ENCODE measurements at places on chromosomes 12 and 14. TPM values are rescaled to one million over a fixed set of nuclear protein-coding genes. Genes with fewer than 3 reads are reported as not detected.
A peak's percentile ranks its signal among the peaks of the same experiment; 100 is the strongest.

- no peak for DNase-seq
Observed at GRCh38 chr12:131574395-131574771, 136.5 kb upstream of the SFSWAP start.

- DNase-seq, result no peak
Observed at GRCh38 chr12:54413284-54414190, 5.5 kb downstream of the ITGA5 start.

- no peak for DNase-seq
Observed at GRCh38 chr14:44620121-44621019, 113.3 kb upstream of the FSCB start.

DNA sequence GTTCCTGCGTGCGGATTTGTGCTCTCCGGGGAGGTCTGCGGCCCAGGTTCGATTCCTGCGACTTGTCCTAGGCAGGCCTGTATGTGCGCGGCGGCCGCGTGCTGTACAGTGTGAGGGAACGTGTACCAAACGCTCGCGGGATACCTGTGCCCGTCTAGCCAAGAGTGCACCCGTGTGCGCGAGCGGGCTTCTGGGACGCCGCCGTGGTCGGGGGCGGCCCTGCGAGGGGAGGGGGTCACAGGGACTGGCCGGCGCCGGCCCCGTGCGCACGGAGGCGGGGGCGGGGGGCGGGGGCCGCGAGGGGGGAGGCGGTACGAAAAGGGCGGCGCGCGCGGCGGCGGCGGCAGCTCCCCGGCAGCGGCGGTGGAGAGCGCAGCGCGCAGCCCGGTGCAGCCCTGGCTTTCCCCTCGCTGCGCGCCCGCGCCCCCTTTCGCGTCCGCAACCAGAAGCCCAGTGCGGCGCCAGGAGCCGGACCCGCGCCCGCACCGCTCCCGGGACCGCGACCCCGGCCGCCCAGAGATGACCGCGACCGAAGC, at the start of gene DLK1:
Gene DLK1 (plus strand): TSS at position 343 of the 536 bp plus-strand sequence. CDS start 177 bp downstream, at position 520.
- DNase-seq, result no peak

The P3H3 gene
- 30.4 TPM for total RNA-seq

- DNase-seq, result peak; percentile 10
Observed at GRCh38 chr12:1859643-1860042, 39.3 kb downstream of the LRTM2 start.

The FBXO33 gene
- total RNA-seq, result 16.8 TPM

- no peak for DNase-seq
Observed at GRCh38 chr14:75884198-75884611, 97.6 kb downstream of the TGFB3 start.

- no peak for DNase-seq
Observed at GRCh38 chr14:23009939-23010726, at the start of gene C14orf93. TSS of gene C14orf93 (minus strand) at chr14:23010143. CDS start at chr14:22999023, 11,120 bp downstream.

- DNase-seq, result peak; percentile 69
Observed at GRCh38 chr12:45543887-45544286, 185.6 kb upstream of the ARID2 start.

DNA sequence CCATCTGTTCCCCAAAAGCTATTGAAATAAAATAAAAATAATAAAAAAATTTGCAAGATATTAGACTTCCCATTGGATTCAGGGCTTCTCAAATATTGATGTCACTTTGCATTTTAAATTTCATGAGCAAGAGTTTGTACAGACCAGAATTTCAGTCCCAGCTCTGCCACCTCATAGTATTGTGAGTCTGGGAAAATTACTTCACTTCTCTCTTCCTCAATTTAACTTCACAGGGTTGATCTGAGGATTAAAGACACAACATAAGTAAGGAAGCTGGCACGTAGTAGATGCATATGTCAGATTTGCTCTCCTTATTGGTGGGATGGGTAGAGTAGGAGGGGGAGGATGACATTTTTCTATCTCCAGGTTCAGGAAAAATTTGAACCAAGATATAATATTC, 32.8 kb downstream of the COX8C start:
- DNase-seq, result no peak

DNA sequence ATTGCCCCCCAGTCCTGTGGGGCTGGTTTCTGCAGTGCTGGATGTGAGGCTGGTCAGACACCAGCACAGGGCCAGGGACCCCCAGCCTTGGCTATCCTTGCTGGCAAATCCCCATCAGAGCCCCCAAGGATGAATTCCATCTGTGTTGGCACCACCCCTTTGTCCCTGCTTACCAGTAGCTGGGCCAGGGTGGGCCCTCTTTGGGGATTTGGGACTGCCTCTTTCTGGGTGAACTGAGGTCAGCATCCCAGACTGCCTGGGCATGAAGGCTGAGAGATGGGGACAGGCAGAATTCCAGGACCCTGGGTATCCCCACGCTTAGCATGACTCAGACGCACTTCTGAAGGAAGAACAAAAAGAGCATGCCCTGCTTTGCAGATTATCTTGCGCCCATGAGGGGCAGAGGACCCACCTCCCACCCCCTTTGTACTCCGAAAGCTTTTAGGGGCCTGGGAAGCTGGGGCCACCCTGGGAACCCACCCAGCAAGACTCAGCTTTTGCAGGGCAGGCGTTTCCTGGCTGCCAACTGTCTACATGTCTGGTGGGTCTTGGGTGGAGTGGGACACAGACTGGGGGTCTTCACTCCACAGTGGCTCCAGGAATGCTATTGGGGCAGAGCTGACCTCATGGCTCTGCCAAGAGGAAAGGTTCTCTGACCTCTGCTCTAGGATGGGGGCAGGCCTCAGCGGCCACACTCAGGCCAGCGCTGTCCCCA, 26.8 kb downstream of the RFLNA start:
- DNase-seq, result no peak

DNA sequence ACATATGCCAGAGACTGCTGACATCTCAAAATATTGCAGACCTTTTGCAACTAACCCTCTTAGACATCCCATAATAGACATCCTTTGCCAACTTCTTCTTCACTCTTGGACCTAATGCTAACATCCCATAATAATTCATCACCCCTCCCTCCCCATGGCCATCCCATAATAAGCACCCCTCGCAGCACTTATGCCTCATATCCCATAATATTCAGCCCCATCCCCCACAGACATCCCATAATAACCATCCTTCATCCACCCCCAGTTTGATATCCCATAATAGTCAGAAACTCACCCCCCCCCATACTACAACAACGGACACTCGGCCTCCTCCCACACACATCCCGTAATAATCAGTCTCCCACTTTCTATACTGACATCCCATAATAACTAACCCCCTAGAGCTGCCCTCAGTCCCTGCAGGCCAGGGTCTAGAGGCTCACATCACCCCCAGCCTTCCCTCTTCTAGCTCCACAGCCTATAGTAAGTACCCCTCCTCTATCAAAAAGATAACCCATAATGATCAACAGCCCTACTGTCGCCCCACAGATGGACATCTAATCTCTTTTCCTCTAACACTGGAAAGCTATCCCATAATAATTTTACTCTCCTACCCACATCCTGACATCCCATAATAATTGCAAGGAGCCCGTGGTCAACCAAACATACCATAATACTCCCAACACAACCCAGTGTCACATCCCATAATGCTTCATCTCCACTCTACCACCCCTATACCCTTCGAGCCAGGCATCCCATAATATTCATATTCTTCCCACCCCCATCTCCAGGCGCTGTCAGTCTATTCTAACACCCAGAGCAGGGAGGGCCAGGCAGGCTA, 792 bp upstream of the CHD4 start:
- no peak for DNase-seq

The CABP1 gene
- 0.14 TPM for total RNA-seq

- no peak for DNase-seq
Observed at GRCh38 chr14:104440297-104440956, 139.1 kb upstream of the C14orf180 start.

The HOTAIR gene
- not detected for total RNA-seq

The PDZRN4 gene
- total RNA-seq, result not detected

The SNX6 gene
- total RNA-seq, result 125 TPM

The ALX1 gene
- total RNA-seq, result not detected

DNA sequence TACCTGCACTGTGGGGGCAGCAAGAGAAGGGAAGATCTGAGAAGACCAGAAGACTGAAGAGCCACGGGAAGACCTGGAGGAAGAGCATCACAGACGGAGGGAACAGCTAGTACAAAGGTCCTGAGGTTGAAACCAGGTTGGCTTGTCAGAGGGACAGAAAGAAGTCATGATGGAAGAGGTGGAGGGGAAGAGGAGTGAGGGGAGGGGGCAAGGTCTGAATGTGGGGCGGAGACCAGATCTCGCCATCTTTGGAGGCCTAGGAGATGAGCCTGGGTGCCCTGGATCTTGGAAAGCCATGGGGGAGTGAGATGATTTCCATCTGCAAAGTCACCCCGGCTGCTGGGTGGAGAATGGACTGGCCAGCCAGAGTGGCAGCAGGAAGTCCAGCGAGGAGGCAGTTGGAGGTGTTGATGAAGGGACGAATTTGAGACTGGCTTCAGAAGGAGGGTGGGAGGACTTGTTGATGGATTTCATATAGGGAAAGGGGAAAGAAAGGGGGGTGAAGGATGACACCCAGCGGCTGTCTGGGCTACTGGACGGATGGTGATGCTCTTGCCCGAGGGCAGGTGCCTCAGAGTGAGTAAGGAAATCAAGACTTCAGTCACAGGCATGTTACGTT, 14.6 kb upstream of the UBC start:
- no peak for DNase-seq

GRCh38 chr12:46154221-46154985, 114.4 kb downstream of the SLC38A1 start:
- peak; percentile 18 for DNase-seq

DNA sequence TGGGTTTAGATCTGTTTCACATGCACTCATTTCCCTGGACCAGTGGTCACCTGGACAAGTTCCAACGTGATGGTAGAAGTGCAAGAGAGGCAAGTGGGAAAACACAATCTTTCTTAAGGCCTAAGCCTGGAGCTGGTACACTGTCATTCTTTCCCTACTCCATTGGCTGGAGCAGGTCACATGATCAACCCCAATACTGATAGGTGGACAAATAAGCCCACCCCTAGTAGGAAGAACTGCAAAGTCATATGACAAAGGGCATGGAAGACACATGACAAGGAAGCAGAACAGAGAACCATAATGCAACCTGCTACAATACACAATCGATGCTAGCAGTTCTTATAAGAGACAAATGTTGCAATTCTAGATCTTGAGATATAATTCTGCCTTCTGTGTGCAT, 66.3 kb downstream of the SRRM4 start:
- no peak for DNase-seq

DNA sequence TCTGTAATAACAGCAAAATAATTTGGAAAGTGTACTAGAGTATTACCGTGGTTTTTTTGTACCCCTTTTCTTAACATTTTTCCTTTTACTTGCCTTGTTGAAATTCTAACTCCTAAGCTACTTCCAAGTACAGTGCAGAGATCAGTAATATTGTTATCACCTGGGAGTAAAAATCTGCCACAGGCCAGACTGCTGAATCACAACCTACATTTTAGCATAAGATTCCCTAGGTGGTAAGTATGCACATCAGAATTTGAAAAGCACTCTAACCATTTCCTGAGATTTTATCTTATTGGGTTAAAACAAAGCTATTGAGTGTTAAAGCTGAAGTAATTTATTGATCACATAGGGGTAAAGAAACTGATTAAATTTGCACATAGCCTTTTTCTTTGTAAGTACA, 55.2 kb upstream of the KCNH3 start:
- DNase-seq, result no peak

DNA sequence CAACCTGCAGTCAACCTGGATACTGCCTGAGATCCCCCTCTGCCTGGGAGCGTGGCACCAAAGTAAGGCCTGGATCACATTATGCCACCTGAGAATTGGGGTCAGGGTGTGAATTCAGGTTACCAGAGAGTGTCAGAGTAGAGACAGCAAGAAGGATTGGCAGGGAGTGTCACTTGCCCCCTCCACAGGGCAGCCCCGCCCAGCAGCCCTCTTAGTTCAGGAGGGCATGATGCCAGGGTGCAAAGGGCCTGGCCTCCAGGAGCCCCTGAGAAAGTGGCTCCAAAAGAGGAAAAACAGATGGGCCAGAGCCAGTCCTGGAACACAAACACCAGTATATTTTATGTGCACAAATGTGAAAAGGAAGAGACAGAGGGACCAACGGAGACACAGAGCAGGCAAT, 18.6 kb downstream of the TMEM229B start:
- DNase-seq, result no peak

DNA sequence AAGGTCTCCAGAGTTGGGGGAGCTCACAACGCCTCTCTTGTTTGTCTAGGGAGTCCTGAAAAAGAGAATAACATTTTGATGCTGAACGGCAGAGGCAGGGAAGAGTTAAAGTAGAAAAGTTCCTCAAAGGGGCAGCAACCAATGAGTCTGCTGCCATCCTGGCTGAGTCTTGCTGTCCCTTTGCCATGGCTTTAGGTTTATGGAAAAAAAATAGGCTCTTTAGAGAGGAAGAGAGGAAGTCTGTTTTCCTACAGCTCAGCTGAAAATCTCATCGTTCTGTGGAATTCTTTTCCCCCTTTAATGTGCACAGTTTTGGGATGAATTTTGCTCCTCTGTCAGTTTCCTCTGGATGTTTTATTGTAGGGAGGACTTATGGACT, 314.8 kb upstream of the TBX3 start:
- DNase-seq, result no peak

GRCh38 chr12:55965941-55966407, at the start of gene PMEL:
TSS of gene PMEL (minus strand) at chr12:55966042. CDS start at chr12:55966011, 31 bp downstream.
- DNase-seq, result no peak

- no peak for DNase-seq
Observed at GRCh38 chr12:62458626-62459025, 8.0 kb upstream of the MON2 start.

- DNase-seq, result peak; percentile 81
Observed at GRCh38 chr14:56100556-56100955, 17.7 kb upstream of the PELI2 start.

DNA sequence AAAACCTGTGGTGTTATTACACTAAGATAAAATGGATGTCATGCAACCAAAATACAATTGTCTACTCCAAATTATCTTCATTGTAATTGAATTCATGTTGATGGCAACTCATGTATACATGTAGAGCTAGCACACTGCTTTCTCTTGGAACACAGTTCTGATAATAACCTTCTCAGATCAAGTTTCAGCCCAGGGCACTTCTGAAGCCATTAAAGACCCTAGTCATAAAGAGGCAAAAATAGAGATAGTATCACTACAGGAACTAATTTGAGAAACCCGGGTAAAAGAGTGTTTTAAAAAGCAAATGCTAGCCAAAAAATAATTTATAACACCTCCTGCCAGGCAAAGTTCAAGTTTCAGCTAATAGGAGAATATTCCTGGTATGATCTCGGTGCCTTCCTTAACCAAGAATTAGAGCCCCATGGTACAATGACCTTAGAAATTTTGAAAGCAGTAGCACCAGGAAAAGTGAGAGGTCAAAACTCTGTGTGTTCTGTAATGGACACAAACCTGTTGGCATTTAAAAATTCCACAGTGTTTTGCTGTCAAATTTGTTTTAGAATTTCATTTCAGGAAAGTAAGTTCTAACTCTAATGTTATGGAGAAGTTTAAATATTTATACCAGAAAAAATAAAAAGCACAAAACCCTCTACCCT, 105.0 kb upstream of the FRMD6 start:
- DNase-seq, result no peak

The TCL1B gene
- not detected for total RNA-seq

GRCh38 chr14:105470350-105471296, 4.0 kb upstream of the CRIP2 start:
- no peak for DNase-seq

DNA sequence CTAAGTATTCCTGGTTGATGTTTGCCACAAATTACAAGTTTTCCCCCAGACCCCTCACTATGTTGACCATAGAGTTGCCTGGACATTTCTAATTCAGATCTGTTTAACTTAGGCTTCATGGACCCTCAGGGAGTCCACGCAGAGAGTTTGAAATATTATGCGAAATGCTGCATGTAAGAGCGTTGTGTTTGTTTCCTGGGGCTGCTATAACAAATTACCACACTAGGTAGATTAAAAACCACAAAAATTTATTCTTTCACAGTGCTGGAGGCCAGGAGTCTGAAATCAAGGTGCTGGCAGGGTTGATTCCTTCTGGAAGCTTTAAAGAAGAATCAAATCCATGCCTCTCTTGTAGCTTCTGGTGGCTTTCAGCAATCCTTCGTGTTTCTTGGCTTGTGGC, 177.9 kb upstream of the KITLG start:
- no peak for DNase-seq

Data from epithelial cell of proximal tubule (primary cell).